ENCODE measurements at places on chromosomes 5 and 9.

DNA sequence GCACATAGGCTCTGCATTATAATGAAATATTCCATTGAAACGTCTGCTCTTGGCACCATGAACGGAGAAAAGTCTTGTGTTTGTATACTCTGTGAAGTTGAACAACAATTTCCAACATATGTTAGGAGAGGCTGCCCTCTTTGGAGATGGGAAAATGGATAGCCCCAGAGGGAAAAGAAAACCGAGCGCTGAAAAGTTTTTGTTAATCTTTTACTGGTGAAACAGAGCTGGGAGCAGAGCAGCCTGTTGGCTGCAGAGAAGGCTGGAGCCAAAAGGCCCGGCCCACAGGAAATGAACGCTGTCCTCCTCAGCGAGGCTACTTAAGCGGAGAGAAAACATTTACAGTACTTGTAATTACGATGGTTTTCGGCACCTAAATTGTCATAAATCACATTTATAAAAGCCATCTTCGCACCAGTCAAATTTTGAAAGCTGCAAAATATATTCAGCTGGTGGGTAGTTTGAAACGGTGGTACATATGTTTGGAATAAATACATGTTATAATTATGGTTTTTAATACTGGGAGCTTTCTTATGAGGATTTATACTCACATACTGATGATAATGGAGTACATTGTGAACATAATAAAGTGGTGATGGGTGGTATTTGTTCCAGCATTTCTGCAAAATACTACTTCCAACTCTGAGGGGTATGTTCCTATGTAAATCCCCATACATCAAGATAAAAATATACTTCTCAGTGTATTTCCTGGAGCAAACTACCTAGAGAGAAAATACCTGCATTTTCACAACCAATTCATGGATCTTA is 129.6 kb upstream of the CNTLN start:
- no peak for DNase-seq

DNA sequence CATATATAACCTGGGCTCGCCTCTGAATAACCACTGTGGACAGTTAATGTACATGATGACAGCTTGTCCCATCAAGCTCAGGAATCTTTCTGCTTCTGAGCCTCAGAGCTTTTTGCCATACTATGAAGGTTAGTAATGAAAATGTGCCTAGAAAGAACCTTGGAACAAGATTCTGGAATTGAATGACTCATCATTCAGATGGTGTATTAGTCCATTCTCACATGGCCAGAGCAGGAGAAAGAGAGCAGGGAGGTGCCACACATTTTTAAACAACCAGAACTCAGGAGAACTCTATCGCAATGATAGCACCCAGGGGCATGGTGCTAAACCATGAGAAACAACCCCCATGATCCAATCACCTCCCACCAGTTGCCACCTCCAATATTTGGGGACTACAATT is 542.1 kb downstream of the PRR16 start:
- no peak for DNase-seq

GRCh38 chr5:96434201-96434645 is 1.2 kb upstream of the PCSK1 start:
- DNase-seq, result peak; percentile 7

DNA sequence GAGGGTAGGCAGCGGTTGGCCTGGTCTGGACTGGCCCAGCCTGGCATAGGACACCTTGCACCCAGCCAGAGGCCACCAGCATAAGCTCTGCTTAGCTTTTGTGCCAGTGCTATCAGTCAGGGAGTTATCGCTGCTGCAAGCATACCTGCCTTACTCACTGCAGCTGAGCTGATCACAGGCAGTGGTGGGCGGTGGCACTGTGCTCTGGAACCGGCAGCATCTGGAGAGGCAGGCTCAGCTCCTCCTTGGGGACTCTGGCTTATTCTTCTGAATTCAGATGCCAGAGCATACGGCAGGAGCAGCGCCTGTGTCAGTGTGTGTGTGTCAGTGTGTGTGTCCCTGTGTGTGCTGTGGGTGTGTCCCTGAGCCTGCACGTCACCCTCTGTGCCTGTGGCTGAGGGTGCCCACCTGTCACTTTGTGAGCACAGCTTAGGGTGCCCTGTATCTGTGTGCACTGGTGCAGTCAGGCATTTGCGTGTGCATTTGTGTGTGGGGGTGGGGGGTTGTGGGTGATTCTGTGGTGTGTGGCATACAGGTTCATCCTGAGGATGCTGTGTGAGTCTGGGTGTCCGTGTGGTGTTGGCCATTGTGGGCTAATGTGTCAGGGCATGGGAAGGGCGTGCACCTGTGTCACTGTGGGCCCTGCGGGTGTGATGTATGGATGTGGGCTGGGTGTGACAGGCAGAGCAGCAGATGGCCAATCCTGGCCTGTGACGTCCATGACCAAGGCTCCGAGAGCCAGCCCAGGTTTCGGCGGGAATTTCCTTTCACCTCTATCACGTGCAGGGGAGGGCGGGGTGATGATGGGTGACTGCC is 23.5 kb downstream of the LMX1B start:
- DNase-seq, result peak; percentile 10

GRCh38 chr5:69033690-69034089 is 60.1 kb upstream of the SLC30A5 start:
- DNase-seq, result no peak

DNA sequence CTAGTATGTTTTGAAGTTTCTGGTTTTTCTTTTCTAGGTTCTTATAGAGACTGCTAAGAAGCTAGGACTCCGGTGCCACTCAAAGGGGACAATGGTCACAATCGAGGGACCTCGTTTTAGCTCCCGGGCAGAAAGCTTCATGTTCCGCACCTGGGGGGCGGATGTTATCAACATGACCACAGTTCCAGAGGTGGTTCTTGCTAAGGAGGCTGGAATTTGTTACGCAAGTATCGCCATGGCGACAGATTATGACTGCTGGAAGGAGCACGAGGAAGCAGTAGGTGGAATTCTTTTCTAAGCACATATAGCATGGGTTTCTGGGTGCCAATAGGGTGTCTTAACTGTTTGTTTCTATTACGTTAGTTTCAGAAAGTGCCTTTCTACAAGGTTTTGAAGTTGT is 52.2 kb downstream of the MTAP start:
- DNase-seq, result no peak

GRCh38 chr5:125326150-125326510 is 579.7 kb upstream of the ZNF608 start:
- no peak for DNase-seq

DNA sequence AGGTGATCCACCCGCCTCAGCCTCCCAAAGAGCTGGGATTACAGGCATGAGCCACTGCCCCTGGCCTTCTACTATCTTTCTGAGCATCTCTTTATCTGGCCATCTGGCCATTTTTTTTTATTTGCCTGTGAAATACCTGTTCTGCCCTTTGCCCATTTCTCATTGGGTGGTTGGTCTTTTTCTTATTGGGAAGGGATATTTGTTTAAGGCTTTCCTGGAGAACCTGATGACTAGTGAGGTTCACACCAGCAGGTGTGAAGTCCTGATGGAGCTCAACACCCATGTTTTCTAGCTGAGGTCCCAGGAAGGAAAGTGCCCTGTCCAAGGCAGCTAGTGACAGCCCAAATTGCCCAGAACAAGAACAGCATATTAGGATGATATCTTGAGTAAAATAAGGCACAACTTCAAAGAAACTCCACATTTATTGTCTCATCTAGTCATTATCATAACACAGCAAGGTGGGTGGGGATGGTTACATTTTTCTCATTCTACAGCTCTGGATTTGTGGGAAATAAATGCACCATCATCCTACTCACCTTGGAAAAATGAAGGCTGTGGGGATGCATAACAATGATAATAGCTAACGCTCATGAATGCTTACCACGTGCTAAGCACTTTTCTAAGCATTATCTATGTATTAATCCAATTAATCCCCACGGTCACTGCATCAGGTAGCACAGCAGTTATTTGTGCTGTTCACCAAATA is 20.3 kb downstream of the SLC36A3 start:
- no peak for DNase-seq

DNA sequence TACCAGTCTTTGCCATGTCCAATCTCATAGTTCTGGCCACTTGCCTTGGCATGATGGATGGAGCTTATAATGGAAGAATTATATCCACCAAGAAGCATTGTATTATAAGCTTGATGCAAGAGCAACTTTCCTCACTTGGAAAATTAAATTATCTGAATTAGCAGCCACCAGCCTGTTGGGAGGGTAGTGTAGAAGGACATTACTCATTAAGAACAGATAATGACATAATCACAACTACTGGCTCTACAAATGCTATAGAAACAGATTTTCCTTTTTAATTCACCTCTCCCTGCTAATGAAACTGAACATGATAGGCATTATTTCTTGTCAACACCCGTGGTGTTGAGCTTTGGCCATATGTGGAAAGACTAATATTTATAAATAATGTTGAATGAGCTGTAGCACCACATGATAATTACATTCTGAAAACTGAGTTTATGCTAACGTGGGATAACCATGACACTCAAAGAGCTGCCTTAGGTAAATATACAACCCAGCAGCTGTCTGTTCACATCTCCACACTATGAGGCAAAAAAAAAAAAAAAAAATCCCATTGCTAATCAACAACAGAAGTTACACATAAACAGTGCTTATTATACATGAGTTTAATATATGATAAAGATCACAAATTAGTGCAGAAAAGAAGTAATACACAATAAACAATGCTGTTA is 48.1 kb upstream of the NR4A3 start:
- DNase-seq, result no peak

DNA sequence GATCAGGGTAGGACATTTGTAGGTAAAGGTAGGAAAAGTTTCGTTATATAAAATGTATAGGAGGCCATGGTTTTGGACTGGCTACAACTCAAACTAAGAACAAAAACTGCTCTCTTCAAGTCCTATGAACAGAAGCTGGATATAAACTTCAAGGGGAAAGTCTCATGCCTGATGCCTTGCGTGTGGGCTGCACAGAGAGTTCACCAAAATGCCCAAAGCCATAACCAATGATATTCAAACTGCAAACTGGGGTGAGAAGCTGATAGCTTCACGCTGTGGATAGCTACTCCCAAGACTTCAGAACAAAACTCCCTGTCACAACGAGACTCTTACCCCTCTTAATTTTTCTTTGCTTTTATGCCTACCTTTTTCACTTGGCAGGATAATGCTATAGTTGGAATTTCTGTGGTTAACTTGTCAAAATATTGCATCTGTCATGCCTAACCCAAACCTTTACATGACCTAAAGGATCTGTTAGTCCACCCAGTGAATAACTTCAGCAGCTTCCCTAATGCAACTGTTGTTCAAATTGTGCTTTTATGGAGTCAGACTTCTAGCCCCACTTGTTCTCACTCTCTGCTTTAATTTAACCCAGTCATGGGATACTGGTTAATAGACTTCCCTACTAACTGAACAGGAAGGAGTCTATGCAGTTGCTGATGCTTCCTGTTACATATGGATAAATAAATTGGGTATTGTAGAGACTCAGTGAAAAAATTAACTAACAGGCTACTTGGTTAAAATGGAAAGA is 71.9 kb downstream of the SFXN1 start:
- no peak for DNase-seq

- no peak for DNase-seq
Observed at GRCh38 chr5:166713295-166713694, 1578.2 kb upstream of the WWC1 start.

DNA sequence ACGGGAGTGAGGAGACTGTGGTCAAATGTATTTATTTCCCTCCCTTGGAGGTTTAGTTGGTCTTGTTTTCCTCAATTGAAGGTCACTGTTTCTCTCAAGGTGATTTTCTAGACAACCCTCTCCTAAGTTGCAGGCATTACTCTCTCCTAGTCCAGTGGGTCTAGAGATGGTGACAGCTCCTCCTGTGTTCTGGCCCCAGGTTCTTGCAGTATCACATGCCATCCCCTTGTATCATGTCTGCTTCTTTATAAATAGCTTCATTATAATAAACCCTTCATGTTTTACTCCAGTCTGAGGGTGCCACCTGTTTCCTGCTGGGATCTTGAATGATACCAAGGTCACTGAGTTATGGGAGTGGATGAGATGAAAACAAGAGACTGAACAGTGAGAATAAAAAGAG is 208.0 kb upstream of the KCNN2 start:
- no peak for DNase-seq

- no peak for DNase-seq
Observed at GRCh38 chr9:122005597-122005996, 87.5 kb downstream of the TTLL11 start.

- DNase-seq, result no peak
Observed at GRCh38 chr5:60368100-60368499, 331.9 kb downstream of the DEPDC1B start.

- no peak for DNase-seq
Observed at GRCh38 chr9:70609542-70610286, 195.3 kb upstream of the KLF9 start.

DNA sequence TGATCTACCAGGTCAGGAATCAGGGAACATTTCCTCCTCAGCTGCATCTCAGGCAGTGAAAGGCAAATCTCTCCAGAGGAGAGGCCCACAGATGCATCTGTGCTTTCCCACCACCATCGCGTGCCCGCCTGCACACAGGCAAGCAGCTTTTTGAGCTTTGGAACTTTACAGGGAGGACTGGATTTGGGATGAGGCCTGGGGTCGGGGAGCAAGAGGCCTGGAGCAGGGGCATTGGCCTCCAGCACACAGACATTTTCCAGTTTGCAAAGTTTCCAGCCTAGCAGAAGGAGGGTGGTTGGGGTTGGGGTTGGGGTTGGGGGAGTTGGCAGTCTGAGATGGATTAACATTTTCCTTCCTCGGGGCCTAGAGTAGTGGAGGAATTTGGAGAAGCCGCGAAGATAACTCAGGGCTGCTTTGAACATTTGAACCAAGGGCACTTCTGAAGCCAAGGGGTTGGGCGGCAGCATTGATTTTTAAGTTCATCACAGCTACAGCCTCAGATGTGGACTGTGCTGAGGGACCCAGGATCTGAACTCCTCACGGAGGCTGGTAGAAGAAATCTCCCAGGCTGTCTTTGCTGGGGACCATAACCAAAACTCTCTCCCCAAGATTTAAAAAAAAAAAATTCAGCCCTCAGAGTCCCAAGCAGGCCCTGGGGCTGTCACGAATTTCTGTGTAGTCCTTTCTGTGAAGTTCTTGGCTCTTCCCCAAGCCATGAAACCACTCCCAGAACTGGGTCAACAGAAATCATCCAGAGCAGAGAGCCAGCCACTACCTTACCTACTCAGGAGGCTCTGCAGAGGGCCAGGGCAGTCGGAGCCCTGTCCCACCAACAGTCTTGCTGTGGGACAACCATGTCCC is 25.6 kb downstream of the C5orf15 start:
- no peak for DNase-seq

- DNase-seq, result no peak
Observed at GRCh38 chr5:1568201-1568979, 44.6 kb upstream of the LPCAT1 start.

GRCh38 chr5:9009931-9010651 is 535.8 kb downstream of the SEMA5A start:
- no peak for DNase-seq

GRCh38 chr9:113436728-113437515 is 26.4 kb downstream of the C9orf43 start:
- no peak for DNase-seq

Data from activated CD8-positive, alpha-beta memory T cell treated with anti-CD3 and anti-CD28 coated beads for 1 hour (primary cell).